Epithelial cell of umbilical artery (primary cell): ENCODE measurements at places on chromosomes 11 and 22. TPM values are rescaled to one million over a fixed set of nuclear protein-coding genes. Genes with fewer than 3 reads are reported as not detected.

Gene TMEM86A
- 1.3 and 1.5 TPM in 2 replicates for total RNA-seq

Gene NNMT
- total RNA-seq = 457 and 588 TPM in 2 replicates

Gene SPATA19
- not detected in 2 replicates for total RNA-seq

Gene APOBEC3F
- 4.5 and 5.2 TPM in 2 replicates for total RNA-seq

Gene CNGA4
- under 0.01 TPM in 1 of 2 replicates, not detected in the other for total RNA-seq

Gene TNNI2
- not detected in 2 replicates for total RNA-seq

Gene APBB1
- 46.1 and 47.3 TPM in 2 replicates for total RNA-seq

Gene MIAT
- 0.32 and 0.46 TPM in 2 replicates for total RNA-seq

Gene SCN4B
- total RNA-seq = under 0.01 and 0.15 TPM in 2 replicates

Gene MS4A4E
- total RNA-seq = under 0.01 TPM in 1 of 2 replicates, not detected in the other

Gene TRIM22
- 89.6 and 196 TPM in 2 replicates for total RNA-seq

Gene APOBEC3B
- 2.3 and 3.5 TPM in 2 replicates for total RNA-seq
